ENCODE measurements at places on chromosomes 6 and 20.

- DNase-seq = no peak
Measured at GRCh38 chr20:39773380-39774000, 811.3 kb downstream of the DHX35 start.

- DNase-seq = no peak
Measured at GRCh38 chr20:15317546-15318232, 980.3 kb upstream of the FLRT3 start.

DNA sequence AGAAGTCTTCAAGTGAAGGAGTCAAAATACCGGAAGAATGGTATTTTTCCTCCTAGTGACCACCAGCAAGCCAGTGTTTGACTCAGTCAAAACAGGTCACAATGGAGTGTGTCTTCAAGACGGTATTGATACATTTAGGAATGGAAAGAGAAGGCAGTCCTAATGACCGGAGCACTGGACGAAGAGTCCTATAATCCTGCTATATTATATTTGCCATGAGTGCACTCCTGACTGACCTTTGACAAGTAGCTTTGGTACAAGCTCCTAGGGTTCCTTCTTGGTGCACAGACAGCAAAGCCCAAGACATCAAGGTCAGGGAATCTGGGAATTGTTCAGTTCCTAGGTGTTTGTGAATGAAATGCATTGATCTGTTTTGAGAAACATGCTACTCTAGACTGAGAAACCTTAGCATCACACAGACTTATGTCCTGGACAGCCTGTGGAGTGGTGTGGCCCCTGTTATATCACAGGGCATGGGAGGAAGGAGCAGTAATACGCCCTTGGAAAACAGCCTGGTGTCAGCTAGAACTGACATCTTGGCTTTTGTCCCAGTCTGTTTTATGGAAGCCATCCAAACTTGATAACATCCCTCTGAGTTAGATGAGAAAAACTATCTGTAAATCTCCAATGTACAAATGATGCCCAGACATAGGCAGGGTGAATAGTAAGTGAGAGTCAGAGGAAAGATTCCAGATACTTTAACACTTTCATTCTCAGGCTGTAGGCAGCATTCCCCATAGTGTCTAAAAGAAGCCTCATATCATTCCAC lies 18.5 kb downstream of the NOX3 start:
- no peak for DNase-seq

- DNase-seq = no peak
Measured at GRCh38 chr6:36618366-36619355, 24.5 kb downstream of the SRSF3 start.

GRCh38 chr20:3731944-3732326 lies 550 bp upstream of the HSPA12B start:
- no peak for DNase-seq

DNA sequence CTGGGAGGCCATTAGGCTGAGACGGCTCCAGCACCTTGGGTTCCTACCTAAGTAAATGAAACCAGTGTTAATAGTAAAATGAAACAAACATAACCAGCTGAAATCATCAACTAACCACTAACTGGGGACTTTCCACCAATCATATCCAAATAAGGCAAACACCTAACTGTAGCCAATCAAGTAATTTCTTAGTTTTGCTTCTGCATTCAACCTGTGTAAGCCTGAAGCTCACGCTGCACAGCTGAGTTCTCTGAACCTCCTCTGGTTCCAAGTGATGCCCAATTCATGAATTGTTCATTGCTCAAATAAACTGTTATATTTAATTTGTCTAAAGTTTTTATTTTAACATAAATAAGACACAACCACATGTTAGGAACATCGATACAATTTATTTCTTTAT lies 22.5 kb downstream of the KLHL32 start:
- no peak for DNase-seq

DNA sequence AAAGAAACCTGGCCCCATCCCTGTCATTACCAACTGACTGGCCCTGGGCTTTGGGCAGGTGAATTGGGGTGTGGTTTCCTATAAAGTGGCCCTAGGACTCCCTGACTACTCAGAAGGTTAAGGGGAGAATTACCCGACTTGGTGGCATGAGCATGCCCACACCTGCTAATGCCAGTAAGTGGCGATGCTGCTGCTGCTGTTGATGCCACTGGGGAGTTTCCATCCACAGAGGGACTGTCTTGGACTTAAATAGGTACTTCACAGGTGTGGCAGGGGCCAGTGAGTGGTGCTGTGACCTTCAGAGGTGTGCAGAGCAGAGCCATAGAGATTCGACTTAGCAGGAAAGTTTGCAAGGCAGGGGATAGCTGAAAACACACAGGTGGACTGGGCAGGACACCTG lies 32.6 kb upstream of the MDFI start:
- DNase-seq = no peak

- DNase-seq = no peak
Measured at GRCh38 chr6:41811095-41811494, 23.6 kb downstream of the TOMM6 start.

DNA sequence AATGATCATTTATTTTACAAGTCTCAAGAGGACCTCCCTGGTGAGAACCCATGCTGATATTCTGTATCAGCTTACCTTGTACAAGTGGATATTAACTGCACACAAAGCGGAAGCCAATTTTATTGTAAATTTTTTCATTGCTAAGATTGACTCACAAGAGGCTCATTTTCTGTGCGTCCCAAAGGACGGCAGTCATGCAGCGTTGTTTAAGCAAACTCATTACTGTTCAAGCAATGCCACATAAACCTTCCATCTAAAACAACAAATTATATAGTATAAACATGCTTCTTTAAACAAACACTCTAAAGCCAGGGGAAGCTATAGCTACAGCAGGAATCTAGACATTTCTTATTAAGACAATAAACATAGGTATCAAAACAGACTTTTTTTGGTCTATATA lies 575.3 kb downstream of the FRK start:
- DNase-seq = no peak

GRCh38 chr20:54110041-54110440 lies 39.6 kb upstream of the BCAS1 start:
- DNase-seq = no peak

- DNase-seq = no peak
Measured at GRCh38 chr6:71879016-71879415, 7.3 kb upstream of the RIMS1 start.

Data from stimulated activated CD8-positive, alpha-beta memory T cell treated with anti-CD3 and anti-CD28 coated beads, Interleukin-7, amount 100 ng/mL, for 48 hours (primary cell).